Chondrocyte (in vitro differentiated cells): ENCODE measurements at places on chromosomes 3 and 15. TPM values are rescaled to one million over a fixed set of nuclear protein-coding genes. Genes with fewer than 3 reads are reported as not detected.

DNA sequence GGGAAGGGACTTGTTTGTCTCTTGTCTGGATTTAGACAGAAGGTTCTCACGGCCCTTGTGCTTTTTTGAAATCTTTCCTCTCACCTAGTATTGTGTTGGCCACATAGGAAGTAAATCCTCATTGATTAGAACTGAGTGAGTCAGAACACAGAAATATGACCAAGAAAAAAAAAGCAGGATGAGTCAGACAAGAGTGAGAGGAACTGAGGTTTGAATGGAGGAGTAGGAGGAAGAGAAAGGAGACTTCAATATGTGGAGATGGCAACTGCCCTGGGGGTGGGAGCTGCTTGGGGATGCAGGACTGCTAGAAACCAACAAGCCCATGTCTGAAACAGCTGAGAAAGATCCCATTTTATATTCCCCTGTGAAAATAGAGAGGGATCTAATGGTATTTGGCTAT lies 194.1 kb upstream of the ZBTB20 start:
- no peak overlapping the region for H3K4me3 ChIP-seq
- DNase-seq, result no peak
- no peak overlapping the region for H3K27ac ChIP-seq
- H3K36me3 ChIP-seq, result no peaks in the 10 kb centered on the region
- H3K4me1 ChIP-seq, result peaks cover 5% of the 10 kb centered on the region

CELSR3 gene
- 9.6 to 11.4 TPM (median 10.5 TPM) in 3 replicates for total RNA-seq

PLA2G4F gene
- total RNA-seq, result not detected in 3 replicates

GOLGA8G gene
- not detected in 3 replicates for total RNA-seq

- H3K4me1 ChIP-seq, result peaks cover 16% of the 10 kb centered on the region
- peaks cover 9% of the 10 kb centered on the region for H3K36me3 ChIP-seq
- no peaks in the 10 kb centered on the region for H3K27me3 ChIP-seq
- no peak overlapping the region for H3K4me3 ChIP-seq
- no peak for DNase-seq
Measured at GRCh38 chr3:33181229-33181628, 37.4 kb downstream of the SUSD5 start.

CDHR4 gene
- not detected in 3 replicates for total RNA-seq

GRCh38 chr3:27699067-27699466 lies 23.1 kb downstream of the EOMES start:
- no peak overlapping the region for H3K4me3 ChIP-seq
- no peaks in the 10 kb centered on the region for H3K36me3 ChIP-seq
- no peaks in the 10 kb centered on the region for H3K4me1 ChIP-seq
- H3K27me3 ChIP-seq, result no peaks in the 10 kb centered on the region
- H3K27ac ChIP-seq, result no peak overlapping the region

- no peak overlapping the region for H3K27ac ChIP-seq
- no peaks in the 10 kb centered on the region for H3K4me1 ChIP-seq
- no peak overlapping the region for H3K4me3 ChIP-seq
- DNase-seq, result no peak
- H3K36me3 ChIP-seq, result no peaks in the 10 kb centered on the region
- H3K27me3 ChIP-seq, result no peaks in the 10 kb centered on the region
Measured at GRCh38 chr3:64638511-64638910, 49.3 kb downstream of the ADAMTS9 start.

PAQR5 gene
- total RNA-seq, result 0.20 TPM in 1 of 3 replicates, not detected in the others

DNA sequence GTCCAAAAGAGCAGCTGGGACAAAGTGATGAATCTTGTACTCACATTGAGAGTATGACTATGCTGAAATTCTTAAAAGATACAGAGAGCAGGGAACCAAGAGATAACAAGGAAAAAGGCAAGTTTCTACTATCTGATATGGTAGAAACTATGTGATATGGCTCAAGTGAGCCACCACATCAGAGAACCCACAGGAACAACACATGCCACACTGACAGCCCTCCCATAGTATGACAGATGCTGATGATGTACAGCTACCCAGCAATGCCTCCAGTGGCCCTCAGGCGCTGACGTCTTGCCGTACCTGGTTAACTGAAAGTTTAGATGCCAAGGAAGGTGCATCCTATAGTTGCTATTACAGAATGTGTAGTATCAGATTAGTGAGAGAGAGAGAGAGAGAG lies 42.4 kb downstream of the CHAC1 start:
- H3K4me1 ChIP-seq, result peaks cover 19% of the 10 kb centered on the region
- no peak for DNase-seq
- no peaks in the 10 kb centered on the region for H3K27me3 ChIP-seq
- peaks cover 28% of the 10 kb centered on the region for H3K36me3 ChIP-seq

- H3K4me1 ChIP-seq, result peaks cover 72% of the 10 kb centered on the region
- H3K36me3 ChIP-seq, result no peaks in the 10 kb centered on the region
- no peaks in the 10 kb centered on the region for H3K27me3 ChIP-seq
- H3K27ac ChIP-seq, result peak overlapping the region; percentile 96
Measured at GRCh38 chr15:39127925-39128617, 452.8 kb upstream of the THBS1 start.

HRH1 gene
- total RNA-seq, result 30.1 to 32.0 TPM (median 30.8 TPM) in 3 replicates

GRCh38 chr3:51391566-51392354 lies 675 bp downstream of the RBM15B start:
- peak overlapping the region; percentile 90 for H3K27ac ChIP-seq
- H3K4me3 ChIP-seq, result peak overlapping the region; percentile 82
- peaks cover 65% of the 10 kb centered on the region for H3K4me1 ChIP-seq
- no peak for DNase-seq
- H3K27me3 ChIP-seq, result no peaks in the 10 kb centered on the region

GRCh38 chr3:190892395-190892902 lies 30.0 kb upstream of the GMNC start:
- no peaks in the 10 kb centered on the region for H3K36me3 ChIP-seq
- H3K4me1 ChIP-seq, result no peaks in the 10 kb centered on the region
- no peak for DNase-seq
- no peak overlapping the region for H3K4me3 ChIP-seq
- peaks cover 15% of the 10 kb centered on the region for H3K27me3 ChIP-seq

GRCh38 chr3:54138937-54139547 lies 16.7 kb downstream of the CACNA2D3 start:
- H3K36me3 ChIP-seq, result no peaks in the 10 kb centered on the region
- H3K4me3 ChIP-seq, result no peak overlapping the region
- H3K27ac ChIP-seq, result no peak overlapping the region
- H3K4me1 ChIP-seq, result no peaks in the 10 kb centered on the region
- DNase-seq, result no peak

CA12 gene
- 6.7 to 7.9 TPM (median 6.9 TPM) in 3 replicates for total RNA-seq
